CD4-positive, alpha-beta T cell treated with Interleukin-2 at 100 ng/mL for 4 hours (primary cell): ENCODE measurements at places on chromosomes 1 and 21.

DNA sequence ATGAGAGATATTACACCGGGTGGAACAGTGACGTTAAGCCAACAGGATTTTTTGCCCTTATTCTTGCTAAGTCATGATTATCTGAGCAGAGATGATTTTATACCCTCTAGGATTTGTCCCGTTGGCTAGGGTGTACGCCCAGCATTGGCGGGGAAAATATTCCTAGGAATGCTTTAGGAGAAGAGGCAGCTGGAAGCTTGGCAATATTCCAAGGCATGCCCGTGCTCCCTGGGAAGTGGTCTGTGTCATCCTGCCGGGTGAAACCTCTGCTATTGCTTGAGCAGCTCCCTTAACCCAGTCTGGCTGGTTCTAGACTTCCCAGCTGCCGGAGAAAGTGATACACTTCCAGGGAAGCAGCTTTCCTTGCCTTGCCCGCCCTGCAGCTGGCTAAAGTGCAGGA lies 16.2 kb downstream of the CHRNB2 start:
- no peak for DNase-seq

GRCh38 chr1:79599257-79599656 lies 592.7 kb upstream of the ADGRL4 start:
- DNase-seq = no peak

- no peak for DNase-seq
Measured at GRCh38 chr21:23951251-23951650, 1656.0 kb downstream of the MRPL39 start.

DNA sequence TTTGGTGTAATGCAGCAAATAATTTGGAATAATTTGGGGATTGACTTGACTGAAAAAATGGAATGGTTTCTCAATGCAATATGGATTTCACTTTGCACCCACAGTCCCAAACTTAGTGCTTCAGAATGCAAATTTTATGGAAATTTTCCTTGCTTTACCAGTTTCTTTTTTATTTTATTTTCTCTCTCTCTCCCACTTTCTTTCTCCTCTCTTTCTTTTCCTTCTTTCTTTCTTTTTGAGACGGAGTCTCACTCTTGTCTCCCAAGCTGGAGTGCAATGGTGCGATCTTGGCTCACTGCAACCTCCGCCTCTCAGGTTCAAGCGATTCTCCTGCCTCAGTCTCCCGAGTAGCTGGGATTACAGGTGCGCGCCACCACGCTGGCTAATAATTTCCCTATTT lies 110.3 kb downstream of the KCNN3 start:
- DNase-seq = no peak

DNA sequence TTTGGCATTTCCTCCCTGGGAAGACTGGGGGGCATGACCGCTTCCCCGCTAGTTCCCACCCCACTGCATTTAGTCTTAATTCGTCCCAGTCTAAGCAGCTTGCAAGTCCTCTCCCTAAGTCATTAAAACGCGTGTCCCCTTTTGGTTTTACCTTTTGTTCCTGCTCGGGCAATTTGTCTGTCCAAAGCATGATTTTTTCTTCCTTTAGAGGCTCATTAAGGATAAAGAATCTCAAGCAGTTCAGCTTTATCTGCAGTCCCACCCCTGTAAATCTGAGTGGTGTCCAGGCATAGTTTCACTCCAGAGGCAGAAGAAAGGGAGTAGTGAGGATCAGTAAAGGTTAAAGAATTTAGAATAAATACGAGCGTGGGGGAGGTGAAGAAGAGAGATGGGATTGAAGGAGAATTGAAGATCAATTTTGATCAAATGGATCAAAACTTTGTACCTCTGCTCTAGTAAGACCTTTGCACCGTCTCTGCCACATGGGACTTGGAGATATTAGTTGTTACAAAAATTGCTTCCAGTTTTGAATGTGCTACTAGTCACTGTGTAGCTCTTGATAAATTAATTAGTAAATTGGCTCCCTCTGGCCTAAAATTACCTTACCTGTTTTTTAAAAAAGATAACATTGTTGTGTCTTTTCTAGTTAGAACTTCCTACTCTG lies 989 bp upstream of the ETV3 start:
- DNase-seq = no peak

DNA sequence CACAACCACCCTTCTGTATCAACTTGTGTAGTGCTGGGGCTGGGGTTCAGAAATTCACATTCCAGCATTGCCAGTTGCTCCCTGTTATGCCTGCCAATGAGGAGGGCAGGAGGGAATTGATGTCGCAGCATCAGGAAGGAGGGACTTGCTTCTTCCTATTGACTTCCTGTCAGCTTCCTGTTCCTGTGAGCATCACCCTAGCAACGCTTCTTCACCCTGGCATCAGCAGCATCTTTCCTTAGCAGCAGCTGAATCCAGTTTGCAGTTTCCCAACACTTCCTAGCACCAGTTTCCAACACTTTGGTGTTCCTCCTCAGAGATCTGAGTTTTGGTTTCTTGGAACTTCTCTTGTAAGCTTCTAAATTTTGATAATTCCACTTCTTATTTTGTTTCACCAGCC lies 8.9 kb upstream of the TRIM62 start:
- no peak for DNase-seq

DNA sequence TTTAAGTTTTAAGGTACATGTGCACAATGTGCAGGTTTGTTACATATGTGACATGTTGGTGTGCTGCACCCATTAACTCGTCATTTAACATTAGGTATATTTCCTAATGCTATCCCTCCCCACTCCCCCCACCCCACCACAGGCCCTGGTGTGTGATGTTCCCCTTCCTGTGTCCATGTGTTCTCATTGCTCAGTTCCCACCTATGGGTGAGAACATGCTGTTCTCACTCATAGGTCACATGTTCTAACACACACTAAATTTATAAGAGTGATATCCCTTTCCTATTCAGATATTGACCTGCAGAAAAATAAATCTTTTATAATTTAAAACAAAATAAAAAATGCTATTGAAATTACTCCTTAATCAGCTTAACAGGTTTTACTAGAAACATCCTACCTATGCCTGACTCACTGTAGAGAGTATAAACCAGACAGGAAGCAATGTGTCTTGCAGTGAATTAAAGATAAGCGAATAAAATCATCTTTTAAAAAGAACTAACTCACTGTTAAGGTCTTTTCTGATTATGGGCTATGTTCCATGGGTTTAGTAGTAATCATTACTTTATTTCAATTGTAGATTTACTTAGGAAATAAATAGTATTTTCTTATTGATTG lies 82.0 kb upstream of the DPH5 start:
- DNase-seq = peak; percentile 44

- DNase-seq = no peak
Measured at GRCh38 chr1:10630661-10631120, 155.9 kb downstream of the PEX14 start.

- no peak for DNase-seq
Measured at GRCh38 chr1:21366288-21366687, 73.6 kb upstream of the NBPF3 start.

DNA sequence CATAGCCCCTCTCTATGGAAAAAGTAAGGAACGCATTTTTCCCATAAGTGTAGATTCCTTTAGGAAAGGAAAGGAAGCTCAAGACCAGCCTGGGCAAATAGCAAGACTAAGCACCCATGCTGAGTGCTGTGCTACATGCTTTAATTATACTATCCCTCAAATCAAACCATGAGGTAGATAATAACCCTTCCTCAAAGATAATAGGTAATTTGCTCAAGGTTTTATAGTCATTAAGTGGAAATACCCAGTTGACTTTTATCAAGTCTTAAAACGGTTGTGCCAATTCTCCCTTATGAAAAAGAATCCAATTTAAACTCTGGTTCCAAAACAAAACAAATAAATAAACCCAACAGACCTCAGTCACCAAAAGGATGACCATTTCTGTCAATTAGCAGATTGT lies 3.4 kb downstream of the KIAA0319L start:
- no peak for DNase-seq

- DNase-seq = peak; percentile 71
Measured at GRCh38 chr1:46532498-46533178, 18.8 kb downstream of the KNCN start.
